Left hindlimb (tissue), 1 donor: ENCODE measurements at places on chromosomes 11 and 22.

- DNase-seq = no peak
Observed at GRCh38 chr22:27734066-27734465, 67.5 kb downstream of the MN1 start.

GRCh38 chr22:32717337-32718240 is 83.9 kb upstream of the TIMP3 start:
- peak; percentile 77 for DNase-seq

GRCh38 chr22:50444663-50445062 is 30.2 kb downstream of the SBF1 start:
- DNase-seq = peak; percentile 43

DNA sequence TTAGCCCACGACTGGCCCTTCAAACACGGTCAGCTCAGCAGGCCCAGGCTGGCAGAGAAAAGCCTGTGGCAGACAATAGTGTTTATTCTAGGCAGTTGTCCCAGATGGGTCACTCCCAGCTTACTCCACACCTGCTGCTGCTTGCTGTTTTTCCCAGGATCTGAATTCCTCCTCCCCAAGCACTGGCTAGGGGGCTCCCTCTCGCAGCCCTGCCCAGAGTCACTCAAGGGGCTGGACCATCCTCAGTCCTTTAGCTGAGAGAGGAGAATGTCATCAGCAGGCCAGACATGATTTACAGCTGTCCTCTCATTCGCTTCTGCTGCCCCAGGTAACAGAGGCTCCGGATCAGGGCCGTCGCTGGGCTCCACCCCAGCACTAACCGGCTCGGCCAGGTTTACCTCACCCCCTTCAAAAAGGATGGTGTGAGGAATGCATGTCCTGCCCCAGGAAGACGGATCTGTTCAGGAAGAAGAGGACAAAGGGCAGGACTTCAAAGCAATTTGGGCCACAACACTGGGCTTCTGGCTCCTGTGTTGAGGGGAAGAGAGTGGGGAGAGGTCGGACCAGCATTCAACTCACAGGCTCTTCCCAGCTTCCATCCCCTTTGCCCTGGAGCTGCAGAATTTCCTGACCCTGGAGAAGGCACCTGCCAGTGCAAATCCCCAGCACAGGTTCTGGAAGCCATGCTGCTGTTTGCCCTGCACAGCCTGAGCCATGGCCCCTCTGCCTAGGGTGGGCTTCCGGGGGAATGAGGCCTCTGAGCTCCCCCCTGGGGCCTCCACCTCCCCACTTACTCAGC is 59.7 kb upstream of the BARX2 start:
- DNase-seq = no peak

GRCh38 chr11:26618441-26618840 is 46.4 kb upstream of the MUC15 start:
- DNase-seq = no peak

DNA sequence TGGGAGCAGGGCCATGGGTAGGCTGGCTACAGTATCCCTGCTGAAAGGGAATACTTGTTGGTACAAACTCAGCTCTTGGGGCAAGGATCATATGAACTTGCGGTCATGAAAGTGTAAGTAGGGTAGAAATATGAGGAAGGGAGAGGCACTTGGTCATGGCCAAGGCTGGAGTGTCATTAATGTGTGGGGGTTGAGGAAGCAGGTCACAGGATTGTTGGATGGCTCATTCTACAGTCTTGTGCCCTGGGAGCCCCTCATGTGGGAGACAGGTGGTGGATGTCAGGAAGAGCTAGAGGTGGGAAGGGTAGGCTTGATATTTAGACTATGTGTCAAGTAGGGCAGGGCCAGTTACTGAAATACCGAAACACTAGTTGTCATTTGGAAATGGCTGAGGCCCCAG is 95.5 kb downstream of the RRM1 start:
- DNase-seq = no peak

- DNase-seq = no peak
Observed at GRCh38 chr11:38182126-38182866, 1584.3 kb upstream of the RAG2 start.

DNA sequence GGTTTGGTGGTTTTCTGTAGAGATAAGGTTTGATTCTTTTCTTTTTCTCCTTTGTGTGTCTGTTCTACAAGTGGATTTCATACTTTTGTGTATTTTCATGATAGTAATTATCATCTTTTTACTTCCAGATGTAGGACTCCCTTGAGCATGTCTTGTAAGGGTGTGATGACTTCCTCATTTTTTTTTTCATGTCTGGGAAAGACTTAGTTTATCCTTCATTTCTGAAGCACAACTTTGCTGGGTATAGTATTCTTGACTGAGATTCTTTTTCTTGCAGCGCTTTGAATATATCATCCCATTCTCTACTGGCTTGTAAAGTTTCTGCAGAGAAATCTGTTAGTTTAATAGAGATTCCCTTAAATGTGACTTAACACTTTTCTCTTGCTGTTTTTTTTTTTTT is 32.9 kb downstream of the MADD start:
- no peak for DNase-seq

GRCh38 chr11:91835051-91835560 is 389.5 kb upstream of the FAT3 start:
- DNase-seq = no peak

DNA sequence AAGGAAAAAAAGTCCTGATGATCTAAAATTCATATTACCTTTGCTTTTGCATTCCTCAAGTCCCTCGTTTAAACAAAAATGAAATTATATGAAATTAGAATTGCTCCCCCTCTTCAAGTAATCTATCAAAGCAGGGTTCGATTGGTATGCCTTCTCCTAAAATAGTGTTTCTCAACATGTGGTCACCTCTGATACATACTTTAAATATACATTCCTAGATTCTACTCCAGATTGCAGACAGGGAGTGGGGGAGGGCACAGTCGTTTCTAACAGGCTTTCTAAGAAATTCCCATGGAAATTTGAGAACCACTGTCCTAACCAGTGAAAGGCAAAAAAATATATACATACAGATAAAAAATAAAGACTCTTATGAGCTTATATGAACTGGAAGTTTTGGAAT is 22.6 kb upstream of the IRAG1 start:
- no peak for DNase-seq

- DNase-seq = no peak
Observed at GRCh38 chr11:62169448-62169847, 20.6 kb upstream of the SCGB1D1 start.

GRCh38 chr11:28858076-28858475 is 749.9 kb downstream of the METTL15 start:
- no peak for DNase-seq

- DNase-seq = no peak
Observed at GRCh38 chr11:10395166-10395897, 59.7 kb upstream of the AMPD3 start.

GRCh38 chr11:1387521-1387920 is 2.2 kb upstream of the BRSK2 start:
- DNase-seq = no peak

GRCh38 chr11:76260296-76260925 is 54.1 kb upstream of the WNT11 start:
- DNase-seq = no peak

GRCh38 chr11:36243641-36244040 is 45.6 kb downstream of the COMMD9 start:
- no peak for DNase-seq

- no peak for DNase-seq
Observed at GRCh38 chr11:13287036-13287435, 9.4 kb downstream of the BMAL1 start.

- no peak for DNase-seq
Observed at GRCh38 chr22:45650721-45651120, 20.9 kb upstream of the ATXN10 start.

DNA sequence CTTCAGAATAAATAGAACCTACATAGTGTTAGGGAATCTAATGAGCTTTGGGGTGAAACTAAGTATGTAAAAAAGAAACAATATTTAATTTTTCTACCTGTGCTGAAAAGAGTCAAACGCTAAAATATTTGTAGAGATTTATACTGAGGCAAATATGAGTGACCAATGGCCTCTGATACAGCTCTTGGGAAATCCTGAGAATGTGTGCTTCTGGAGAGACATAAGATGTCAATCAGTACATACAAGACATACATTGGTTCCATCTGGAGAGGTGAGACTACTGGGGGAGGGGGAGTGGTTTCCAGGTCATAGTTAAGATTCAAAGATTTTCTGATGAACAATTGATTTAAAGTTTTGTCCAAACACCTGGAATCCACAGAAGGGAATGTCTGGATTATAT is 970 bp downstream of the ASRGL1 start:
- no peak for DNase-seq

- no peak for DNase-seq
Observed at GRCh38 chr22:23402275-23403151, 177.6 kb downstream of the IGLL1 start.

DNA sequence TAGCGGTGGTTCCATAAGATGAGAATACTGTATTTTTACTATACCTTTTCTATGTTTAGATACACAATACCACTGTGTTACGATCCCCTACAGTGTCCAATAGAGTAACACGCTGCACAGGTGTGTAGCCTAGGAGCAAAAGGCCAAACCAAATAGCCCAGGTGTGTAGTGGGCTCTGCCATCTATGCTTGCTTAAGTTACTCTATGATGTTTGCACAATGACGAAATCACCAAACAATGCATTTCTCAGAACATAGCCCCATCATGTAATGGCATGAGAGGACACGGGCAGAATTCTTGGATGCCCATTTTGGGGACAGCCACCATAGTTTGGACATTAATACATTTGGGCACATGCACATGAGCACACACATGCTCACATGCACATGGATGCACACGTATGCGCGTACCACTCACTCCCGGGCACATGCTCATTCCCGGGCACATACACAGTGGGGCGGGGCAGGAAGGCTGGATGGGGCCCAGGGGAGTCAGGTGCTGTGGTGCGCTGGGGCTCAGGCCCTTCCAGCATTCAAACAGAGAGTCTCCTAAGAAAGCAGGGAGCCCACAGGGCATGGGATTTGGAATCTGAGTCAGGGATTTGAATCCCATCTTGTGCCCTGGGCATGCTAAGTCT is 51.1 kb downstream of the RTN4R start:
- no peak for DNase-seq

DNA sequence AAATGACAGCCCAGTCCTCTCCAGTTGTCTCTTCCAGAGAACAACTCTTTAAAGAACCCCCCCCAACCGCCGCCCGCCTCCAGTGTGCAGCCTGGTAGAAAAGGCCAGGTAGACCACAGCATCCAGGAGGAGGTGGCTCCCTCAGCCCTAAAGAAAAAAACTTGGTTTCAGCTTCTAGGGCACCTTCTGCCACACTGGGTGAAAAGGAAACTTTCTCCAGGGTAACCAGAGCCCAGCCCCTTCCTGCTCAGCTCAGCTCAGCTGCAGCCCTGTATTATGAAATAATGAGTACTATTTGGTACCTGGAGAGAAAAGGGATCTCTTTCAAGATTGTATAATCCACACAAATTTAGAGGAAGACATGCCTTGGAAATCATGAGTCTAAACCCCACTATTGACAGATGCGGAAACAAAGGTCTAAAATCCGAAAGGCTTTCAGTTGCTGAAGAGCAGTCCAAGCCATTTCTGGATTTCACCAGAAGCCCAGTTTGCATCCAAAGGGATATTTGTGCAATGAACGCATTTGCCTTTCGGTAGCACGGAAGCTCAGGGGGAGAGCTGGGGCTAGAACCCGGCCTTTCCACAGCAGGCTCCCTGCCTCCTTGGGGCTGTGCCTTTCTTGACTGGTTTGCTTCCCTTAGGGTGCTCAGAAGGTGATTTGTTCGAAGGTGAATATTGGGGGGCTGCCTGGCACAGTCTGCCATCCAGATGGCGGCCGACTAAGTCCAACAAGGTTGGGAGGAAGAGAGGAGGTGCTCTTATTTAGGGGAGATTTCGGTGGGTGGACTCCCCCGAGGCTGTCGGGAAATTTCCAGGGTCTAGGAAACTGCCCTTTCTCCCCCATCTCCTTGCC is 3.3 kb downstream of the FXYD6 start:
- DNase-seq = no peak

GRCh38 chr11:113317339-113317738 is 3.0 kb downstream of the TTC12 start:
- DNase-seq = no peak

- DNase-seq = peak; percentile 26
Observed at GRCh38 chr11:45920531-45921477, 1.7 kb upstream of the LARGE2 start.

DNA sequence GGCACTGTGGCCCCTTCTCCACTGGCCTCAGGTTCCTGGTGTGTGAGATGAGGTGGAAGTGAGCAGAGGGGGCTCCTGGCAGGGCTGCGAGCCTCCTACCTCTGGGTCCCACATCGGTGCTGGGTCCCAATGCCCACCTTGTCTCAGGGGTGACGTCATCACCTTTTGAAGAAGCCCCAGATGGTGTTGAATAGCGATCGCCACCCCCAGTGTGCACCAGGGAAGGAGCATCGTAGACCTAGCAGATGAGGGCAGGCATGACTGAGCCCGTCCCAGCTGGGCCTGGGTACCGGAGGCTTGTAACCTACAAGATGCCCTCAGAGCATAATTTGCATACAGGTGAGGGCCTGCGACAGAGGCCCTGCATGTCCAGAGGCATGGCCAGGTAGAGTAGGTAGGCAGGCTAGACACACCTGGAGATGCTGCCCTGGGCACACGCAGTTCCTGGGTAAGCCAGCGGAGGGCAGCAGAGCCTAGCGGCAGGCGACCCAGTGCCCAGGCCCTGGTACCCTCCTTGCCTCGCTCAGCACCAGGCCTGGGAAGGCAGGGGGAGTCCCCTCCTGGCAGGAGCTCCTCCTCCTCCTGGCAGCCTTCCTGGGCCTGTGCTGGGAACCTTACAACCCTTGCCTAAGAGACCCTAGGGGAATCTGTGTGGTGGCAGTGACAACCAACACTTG is 52.5 kb downstream of the TPCN2 start:
- peak; percentile 80 for DNase-seq

DNA sequence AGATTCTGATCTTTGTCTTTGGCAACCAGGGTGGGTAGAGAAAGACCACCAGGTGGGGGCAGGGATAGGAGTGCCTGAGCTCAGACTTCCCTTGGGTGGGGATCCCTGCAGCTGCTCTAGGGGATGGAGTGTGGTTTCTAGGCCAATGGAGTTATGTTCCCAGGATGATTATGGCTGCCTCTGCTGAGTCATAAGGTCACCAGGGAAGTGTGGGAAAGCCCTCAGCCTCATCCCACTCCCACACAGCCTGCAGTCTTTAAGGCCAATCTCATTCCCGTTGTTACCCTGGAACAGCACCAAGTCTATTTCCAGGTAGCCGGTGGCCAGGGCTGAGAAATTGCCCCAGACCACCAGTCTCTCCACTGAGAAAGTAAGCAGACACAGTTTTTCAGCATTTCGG is 2269.3 kb upstream of the RAG2 start:
- DNase-seq = peak; percentile 26

DNA sequence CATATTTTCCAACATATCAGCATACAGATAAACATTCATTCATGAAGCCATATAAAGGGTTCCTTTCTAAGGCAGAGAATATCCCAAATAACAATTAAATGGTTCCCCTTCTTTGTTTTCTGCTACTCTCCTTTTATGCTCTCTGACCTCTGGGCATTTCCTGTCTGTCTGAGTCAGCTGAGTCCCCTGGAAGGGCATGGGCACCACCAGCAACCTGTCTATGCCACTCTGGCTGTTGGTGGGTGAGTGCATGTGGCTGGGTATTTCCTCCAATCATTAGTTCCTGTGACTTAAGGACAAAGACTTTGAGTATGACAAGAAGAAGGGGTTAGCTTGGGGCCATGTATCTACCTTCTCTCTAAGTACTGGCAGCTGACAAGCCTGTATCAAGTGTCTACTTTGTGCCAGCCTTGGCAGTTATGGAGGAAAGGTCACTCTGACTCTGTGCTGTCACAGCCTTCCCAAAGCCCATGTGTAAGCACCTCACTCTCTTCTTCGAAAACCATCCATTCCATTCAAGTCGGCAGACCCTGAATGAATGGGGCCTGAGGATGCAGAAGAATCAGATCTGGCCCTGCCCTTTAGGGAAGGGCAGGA is 86.3 kb upstream of the PHOX2A start:
- DNase-seq = no peak

- no peak for DNase-seq
Observed at GRCh38 chr11:75324189-75324588, 27.3 kb downstream of the ARRB1 start.
